ENCODE measurements at places on chromosomes 6 and 20.
A peak's percentile ranks its signal among the peaks of the same experiment; 100 is the strongest.

GRCh38 chr20:38372806-38373205, 26.5 kb downstream of the LBP start:
- DNase-seq, result no peak

DNA sequence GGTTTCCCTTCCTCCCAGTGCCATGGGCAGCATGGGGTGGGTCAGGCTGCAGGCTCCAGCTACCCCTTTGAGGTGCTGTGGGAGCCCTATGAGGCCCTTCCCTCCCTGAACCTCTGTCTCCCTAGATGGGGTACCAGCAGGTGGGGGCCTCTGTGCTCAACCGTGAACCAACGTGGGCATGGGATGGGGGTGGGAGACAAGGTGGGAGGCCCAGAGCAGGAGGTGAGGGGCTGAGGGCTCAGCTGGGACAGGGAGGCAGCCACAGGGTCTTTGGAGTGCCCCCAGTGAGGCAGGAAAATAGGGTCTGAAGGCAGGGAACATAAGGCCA, 33.3 kb downstream of the SUN5 start:
- no peak for DNase-seq

GRCh38 chr6:56949925-56950495, 4.9 kb upstream of the BEND6 start:
- no peak for DNase-seq

- no peak for DNase-seq
These were observed 6.8 kb downstream of the HDDC2 start for GRCh38 chr6:125294925-125295324.

- peak; percentile 34 for DNase-seq
These were observed 666 bp downstream of the TPD52L1 start for GRCh38 chr6:125154118-125154760.

Data from Caco-2 (cell line).